ENCODE measurements at places on chromosomes 3 and 15.

DNA sequence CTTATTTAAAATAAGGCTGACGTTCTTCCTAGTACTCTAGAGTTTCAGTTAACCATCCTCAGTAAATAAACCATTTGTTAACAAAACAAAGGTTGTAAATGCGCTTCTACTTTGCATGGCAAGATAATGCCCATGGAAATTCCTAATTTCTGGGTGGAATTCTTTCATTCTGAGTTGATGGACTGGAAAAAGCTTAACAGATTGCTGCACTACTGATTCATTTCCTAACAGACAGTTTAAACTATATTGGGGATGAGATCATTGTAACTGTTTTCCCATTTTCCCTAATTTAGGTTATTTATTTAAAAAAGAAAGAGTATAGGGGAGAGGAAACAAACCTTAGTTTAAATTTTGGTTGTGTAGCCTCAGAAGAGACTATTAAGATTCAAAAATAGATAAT lies 342.2 kb downstream of the NLGN1 start:
- no peak for DNase-seq

- DNase-seq = no peak
Measured at GRCh38 chr15:39585389-39585841, 4.5 kb downstream of the THBS1 start.

DNA sequence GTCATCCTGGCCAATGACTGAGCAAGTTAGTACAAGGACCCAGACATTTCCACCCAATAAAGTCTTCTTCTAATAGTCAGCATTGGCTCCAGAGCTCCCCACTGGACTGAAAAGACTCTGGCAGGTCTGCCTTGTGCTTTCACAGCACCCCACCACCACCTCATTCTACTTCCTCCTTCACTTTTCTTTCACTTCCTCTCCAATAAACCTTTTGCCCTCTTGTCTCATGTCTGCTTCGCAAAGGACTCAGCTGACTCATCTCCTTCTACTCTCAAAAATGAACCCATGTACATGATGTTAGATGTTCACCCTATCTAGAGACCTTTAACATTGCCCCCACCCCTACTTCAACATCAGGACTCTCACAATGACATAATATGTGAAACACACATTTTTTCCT lies 181.0 kb upstream of the PPP2R3A start:
- no peak for DNase-seq

DNA sequence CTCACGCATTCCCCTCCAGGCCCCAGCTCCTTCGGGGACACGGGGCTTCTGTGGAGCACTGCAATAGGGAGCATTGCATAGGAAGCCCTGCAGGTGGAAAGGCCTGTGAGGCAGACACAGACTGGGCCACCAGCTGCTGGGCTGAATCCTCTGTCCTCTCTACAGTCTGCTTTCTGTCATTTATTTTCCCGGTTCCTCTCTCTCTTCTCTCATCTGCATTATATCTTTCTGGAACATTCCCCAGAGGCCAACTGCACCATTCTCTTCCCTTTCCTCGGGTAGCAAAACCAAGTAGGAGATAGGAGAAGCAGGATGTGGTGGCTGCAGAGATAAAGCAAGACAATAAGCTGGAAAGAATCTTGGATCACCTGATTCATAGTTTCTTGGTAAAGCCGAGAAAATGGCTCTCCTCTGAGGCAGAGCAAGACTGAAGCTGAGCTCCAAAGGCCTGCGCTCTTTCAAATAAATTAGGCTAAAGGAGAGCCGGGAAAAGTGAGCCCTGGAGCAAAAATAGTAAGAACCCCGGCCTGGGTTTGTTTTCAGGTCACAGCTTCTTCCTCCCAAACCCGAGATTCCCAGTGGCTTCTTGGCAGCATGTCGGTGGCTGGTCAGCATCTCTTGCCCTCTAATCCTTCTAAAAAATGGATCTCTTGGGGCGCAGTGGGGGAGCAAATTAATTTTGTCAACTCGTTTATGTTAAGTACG lies 5.3 kb downstream of the TM4SF4 start:
- DNase-seq = no peak

DNA sequence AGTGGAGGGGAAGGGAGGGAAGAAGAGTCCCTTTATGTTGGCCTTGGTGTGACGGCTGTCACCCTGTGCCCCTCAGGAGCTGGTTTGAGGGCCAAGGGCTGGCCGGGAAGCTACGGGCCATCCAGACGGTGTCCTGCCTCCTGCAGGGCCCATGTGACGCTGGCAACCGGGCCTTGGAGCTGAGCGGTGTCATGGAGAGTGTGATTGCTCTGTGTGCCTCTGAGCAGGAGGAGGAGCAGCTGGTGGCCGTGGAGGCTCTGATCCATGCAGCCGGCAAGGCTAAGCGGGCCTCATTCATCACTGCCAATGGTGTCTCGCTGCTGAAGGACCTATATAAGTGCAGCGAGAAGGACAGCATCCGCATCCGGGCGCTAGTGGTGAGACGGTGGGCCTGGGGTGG lies 8.1 kb upstream of the RCCD1 start:
- DNase-seq = no peak

- peak; percentile 26 for DNase-seq
Measured at GRCh38 chr15:42955518-42955917, 34.9 kb upstream of the TTBK2 start.

- no peak for DNase-seq
Measured at GRCh38 chr3:5754602-5755001, 567.1 kb downstream of the EDEM1 start.

GRCh38 chr3:65627062-65627461 lies 411.7 kb downstream of the MAGI1 start:
- DNase-seq = no peak

DNA sequence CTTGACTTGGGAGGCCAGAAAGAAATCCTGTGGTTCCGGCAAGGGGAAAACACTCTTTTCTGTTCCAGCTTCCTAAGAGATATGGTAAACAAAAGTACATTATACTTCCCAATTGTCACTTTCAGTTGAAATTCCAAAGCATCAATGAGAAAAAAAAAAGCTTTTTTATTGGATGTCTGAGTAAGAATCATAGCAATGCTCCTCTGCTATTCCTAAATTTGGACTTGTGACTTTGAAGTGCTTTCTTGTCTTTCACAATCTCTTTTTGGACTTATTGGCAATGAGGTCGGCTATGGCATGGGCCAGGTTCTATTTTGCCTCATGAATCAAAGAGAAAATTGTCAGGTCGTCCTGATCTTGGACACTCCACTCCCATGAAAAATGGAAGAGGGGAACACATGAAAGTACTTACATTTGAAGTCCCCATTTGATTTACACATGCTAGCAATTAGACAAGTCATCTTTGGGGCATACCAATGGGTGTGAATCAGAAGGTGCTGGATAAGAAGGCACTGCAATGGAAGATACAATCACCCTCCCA lies 170.5 kb downstream of the GREM1 start:
- DNase-seq = peak; percentile 69

- DNase-seq = no peak
Measured at GRCh38 chr15:52117549-52117948, 5.0 kb upstream of the BCL2L10 start.

DNA sequence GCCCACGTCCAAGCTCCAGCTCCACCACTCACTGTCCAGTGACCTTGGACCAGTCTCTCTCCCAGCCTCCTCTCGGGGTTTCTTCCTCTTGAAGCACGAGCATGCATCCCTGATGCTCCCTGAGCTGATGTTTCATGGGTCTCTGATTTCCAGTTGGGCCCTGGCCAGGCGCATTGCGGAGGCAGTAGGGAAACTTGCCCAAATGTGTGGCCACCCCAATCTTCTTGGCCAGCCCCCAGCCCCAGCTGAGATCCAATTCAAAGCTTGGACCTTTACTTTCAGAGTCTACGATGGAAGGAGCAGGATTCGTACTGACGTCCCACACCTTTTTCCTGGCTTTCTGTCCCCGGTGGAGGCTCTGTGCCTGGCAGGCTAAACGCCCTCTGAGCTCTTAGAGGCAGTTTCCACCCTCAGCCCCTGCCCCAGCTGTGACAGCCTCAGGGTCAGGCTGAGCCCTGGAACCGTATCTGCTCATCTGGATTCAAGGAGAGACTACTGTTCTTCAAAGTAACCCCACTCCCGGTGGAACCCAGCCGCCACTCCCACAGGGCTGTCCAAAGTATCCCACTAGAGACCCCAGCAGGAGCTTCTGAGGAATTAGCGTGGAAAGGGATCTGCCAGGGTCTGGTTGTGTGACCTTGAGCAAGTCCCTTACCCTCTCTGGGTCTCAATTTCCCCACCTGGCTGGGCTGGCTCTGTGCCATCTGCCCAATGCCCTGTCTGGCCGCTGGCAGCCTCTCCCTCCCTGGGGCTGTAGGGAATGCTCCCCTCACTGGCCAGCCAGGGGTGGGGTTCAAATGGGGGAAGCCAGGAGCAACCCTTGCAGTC lies 37.4 kb downstream of the CPN2 start:
- DNase-seq = no peak

DNA sequence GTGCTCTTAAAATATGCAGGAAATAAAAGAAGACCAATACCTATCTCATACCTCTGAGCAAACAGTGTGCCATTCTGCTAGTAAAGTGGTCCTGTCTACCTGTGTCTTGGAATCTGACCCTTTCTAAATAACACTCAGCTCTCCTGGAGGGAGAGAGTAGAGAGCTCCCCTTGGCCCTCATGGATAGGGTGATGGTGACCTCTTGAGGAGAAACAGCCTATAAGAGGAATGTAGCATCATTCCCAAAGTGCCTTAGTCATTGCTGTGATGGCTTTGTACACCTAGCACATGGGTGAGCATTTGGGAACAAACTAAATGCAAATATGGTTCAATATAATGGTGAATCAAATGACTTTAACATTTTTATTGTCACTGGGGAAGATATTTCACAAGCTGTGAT lies 10.0 kb downstream of the SNTN start:
- peak; percentile 57 for DNase-seq

- no peak for DNase-seq
Measured at GRCh38 chr3:177936721-177937120, 599.5 kb upstream of the KCNMB2 start.

DNA sequence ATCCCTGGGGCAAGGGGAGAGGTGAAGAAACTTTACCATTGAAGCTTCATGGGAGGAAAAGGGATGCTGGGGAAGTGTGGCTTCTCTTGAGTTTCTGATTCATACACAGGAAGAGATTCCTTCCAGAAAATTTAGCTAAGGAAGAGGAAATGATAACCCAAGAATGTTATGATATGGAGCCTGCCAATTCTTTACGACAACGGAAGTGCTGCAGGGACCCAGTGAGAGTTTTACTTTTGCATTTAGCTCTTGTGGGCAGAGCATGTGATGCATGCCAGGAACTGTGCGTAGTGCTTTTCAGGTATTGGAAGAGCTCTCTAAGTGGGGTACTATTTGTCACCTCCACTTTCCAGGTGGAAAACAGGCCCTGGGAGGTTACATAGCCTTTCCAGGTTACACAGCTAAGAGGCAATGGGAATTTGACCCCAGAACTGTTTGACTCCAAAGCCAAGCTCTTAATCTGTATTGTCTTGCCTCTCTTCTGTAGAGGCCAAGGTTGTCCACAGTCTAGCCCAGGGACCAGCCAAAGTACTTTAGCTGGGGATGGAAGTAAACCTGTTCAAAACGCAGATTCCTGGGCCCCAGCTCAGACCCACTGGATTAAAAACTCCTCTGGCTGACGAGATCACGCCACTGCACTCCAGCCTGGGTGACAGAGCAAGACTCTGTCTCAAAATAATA lies 23.0 kb downstream of the CMTM7 start:
- DNase-seq = no peak

GRCh38 chr3:4786431-4786830 lies 192.8 kb upstream of the BHLHE40 start:
- no peak for DNase-seq

- DNase-seq = no peak
Measured at GRCh38 chr15:78695854-78696253, 54.8 kb upstream of the CHRNB4 start.

DNA sequence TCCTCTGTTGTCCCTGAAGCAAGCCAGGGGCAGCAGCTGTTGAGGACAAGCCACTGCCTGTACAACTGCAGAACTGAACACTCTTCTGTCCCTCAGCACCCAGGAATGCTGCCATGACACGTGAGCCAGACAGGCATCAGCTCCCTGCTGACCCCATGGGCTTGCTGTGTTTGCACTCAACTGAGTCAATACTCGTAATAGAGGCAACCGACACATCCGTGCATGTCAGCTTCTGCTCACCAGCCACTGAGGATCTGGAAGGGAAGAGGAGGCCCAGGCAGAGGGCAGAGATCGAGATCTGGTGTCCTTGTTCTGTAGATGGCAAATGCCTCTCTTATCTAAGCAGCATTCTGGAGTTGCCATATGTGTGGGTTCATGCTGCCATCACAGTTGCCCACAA lies 54.3 kb upstream of the SEC61A1 start:
- no peak for DNase-seq

DNA sequence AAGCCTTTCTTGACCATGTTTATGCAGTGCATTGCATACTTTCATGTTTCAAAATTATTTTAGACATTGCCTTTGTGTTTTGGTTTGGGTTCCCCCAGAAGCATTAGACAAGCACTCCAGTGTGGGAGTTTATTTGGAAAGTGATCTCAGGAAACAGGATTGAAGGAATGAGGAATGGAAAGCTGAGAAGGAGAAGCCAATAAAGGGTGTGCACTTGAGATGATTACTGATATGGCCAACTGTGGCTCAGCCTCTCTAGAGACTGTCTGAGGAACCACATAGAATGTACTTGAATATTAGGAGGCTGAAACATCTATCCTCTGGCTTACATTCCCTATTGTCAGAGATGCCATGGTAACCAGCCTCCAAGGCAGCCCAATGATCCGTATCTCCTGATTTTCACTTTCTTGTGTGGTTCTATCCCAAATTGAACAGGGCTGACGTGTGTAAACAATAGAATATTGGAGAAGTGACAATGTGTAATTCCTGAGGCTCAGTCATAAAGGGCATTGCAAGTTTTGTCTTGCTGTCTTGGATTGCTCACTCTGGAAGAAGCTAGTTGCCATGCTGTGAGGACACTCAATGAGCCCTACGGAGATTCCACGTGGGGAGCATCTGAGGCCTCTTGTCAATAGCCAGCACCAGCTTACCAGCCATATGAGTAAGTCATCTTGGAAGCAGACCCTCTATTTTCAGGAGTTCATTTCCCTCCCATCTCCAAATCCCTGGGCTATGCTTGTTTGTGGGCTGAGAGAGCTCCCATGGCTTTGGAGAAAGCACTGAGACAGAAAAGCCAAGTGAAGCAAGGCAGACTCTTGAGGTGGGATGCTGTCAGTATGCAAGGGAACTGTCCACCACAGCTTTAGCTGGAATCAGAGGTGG lies 84.7 kb downstream of the SCN11A start:
- DNase-seq = no peak

- DNase-seq = no peak
Measured at GRCh38 chr3:105013657-105014056, 353.1 kb upstream of the ALCAM start.

GRCh38 chr3:3817865-3818264 lies 18.6 kb downstream of the LRRN1 start:
- DNase-seq = no peak

DNA sequence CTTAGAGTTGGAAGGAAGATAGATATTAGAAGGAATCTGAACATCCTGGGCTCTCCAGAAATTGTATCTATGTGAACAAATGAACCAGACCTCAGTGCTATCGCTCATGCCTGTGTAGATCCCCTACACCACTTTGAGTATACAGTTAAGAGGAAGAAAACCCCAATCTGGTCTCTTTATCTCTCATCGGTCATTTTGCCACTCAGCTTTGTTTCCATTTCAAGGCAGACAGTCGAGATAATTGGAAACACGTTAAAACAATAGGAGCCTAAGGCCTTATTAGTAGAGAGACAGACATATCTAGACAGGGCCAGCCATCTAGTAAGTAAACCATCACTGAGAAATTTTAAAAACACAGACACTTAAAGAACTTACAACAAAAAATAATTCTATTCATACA lies 101.6 kb downstream of the MYLK start:
- DNase-seq = no peak

All from AG08395 (cell line).